GM13977 (cell line): ENCODE measurements at places on chromosomes 5 and 9.
A peak's percentile ranks its signal among the peaks of the same experiment; 100 is the strongest.

- peak; percentile 33 for DNase-seq
These were observed 15.0 kb upstream of the HSPB3 start for GRCh38 chr5:54440456-54440893.

DNA sequence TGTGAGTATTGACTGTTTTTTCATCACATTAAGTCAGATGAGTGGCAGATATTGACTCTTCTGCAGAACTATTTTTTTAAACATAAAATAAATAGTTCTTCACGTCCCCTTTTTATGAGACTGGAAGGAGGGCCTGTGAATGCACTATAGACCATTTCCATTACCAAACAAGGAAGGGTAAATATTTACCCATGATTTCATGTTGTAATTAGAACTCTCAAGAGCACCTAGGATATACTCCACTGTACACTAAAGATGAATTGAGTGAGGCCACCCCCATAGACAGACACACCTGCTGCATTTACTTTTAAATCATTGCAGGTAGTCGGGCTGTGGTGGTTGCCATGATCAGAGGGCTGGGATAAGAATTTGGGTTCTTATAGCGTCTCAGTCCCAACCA, 22.6 kb downstream of the SLC36A1 start:
- DNase-seq = no peak

DNA sequence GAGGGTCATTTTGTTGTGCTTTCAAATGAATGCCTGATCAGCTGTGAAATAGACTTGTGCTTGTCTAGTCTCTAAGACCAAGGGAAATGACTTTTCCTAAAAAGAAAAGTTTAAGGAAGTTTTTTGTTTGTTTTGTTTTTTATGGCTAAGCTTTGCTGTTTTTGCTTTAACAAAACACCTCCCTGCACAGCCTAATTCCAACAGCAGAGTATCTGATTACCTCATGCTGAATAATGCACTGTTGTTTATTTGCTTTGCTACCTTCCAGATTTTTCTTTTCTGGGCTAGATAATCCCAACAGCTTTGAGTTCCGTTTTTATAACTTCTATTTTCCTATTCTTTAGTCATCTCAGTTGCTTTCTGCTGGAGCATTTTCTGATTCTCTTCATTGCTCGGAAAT, 95.8 kb downstream of the AOPEP start:
- no peak for DNase-seq

GRCh38 chr9:13358128-13358527, 78.6 kb upstream of the MPDZ start:
- DNase-seq = no peak

DNA sequence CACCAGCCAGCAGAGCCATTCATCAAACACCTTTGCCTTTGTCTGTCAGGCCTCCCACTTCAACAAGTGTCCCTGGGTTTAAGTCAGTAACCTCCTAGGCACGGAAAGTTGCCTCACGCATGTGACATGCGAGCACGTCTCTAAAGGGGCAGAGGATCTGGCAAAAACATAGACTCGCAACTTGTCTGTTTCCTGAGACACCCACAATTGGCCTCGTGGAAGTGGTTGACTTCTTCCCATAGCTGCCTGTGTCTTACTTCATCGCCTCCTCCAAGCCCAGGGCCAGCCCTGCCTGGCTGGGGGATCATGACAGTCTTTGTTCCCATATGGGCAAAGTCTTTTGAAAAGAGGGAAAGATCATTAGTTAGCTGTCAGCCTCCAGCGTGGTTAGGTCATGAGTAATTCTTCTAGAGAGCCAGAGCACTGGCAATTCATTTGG, 35.5 kb upstream of the GLRX start:
- DNase-seq = no peak
